H54 (cell line): ENCODE measurements at places on chromosomes 7 and 10.

DNA sequence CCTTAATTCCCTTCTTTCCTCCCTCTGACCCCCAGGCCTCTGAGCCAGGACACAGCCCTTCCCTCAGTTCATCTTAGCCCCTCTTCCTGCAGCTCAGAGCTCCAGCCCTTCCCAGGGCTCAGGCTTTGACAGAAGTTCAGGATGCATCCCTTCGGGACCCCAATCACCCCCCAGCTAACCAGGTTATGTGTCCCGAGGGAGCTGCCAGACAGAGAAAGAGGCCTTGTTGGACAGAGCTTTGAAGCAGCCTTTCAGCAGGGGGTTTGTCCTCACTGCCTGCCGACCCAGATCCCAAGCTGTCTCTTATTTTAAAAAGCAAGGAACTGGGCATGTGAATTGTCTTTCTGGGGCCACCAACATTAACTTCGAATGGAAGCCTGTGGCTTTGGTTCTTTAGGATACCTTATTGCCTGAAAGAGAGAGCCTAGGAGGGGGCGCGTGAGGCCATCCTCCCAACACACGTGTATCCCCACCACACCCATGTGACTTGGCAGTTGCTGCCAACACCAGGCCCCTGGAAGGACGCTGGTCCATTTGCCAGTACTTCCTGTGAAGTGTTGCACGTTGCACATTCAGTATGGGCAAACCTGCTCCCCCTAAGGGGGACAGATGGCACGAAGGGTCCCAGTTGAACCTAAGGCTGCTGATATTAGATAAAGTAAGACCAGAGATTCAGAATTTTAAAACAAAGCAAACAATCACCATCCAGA lies 858 bp downstream of the CCDC136 start:
- DNase-seq = no peak

DNA sequence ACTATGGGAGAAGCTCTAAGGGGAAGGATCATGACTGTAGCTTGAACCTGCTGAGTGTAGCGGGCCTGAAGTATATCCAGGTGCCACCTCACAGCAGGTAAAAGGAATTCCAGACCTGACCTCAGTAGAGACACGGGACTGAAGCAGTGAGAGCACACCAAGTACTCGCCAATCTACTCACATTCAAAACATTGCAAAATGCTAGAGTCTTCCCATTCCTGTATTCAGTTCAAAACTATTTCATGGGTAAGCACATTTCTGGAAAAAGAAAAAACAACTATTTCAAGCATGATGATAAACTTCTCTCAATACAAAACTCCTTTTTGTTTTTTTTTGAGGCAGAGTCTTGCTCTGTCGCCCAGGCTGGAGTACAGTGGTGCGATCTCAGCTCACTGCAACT lies 121.9 kb upstream of the AUTS2 start:
- no peak for DNase-seq

DNA sequence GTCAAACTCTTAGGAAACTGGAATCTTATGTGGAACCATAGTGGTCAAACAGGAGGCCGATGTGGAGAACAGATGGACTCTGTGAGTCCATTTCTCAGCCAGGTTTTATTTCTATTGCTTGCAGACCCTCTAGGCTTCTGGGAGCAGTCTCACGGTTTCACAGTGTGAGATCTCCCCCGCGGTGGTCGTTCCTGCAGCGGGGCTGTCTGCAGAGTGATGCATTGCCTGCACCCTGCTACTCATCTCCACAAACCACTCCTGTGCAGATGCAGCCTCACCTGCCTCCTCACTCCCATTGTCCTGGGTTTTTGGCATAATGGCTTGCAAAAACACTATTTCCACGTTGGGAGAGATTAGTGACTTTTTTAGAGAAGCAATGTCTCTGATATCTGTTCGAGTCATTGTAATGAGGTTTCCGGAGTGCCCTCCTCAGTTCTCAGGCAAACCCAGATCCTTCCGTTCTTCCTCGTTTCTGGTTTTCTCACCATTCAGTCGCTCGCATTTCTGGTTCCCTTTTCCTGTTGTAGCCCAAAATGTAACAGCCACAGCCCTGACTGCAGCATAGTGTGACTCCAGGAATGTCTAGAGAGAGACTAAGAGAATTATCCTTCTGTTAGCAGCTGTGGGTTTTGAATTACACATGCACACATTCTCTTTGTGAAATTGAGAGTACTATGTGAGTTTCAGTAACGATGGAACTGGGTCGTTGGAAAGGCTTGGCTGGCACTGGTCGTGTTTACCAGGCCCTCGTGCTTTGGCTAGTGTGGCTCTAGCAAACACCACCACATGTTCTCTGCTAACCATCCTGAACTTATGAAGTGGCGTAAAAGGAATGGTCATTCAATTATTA lies 30.2 kb downstream of the ACADSB start:
- no peak for DNase-seq

- DNase-seq = no peak
Measured at GRCh38 chr7:116585392-116585791, 60.6 kb downstream of the CAV1 start.

- no peak for DNase-seq
Measured at GRCh38 chr10:97522937-97523336, 24.2 kb downstream of the UBTD1 start.

- DNase-seq = no peak
Measured at GRCh38 chr7:40608321-40609075, 473.7 kb downstream of the SUGCT start.

GRCh38 chr10:73653701-73654100 lies 2.1 kb downstream of the SYNPO2L start:
- DNase-seq = peak; percentile 51

- no peak for DNase-seq
Measured at GRCh38 chr10:124357561-124357885, 61.2 kb downstream of the OAT start.

DNA sequence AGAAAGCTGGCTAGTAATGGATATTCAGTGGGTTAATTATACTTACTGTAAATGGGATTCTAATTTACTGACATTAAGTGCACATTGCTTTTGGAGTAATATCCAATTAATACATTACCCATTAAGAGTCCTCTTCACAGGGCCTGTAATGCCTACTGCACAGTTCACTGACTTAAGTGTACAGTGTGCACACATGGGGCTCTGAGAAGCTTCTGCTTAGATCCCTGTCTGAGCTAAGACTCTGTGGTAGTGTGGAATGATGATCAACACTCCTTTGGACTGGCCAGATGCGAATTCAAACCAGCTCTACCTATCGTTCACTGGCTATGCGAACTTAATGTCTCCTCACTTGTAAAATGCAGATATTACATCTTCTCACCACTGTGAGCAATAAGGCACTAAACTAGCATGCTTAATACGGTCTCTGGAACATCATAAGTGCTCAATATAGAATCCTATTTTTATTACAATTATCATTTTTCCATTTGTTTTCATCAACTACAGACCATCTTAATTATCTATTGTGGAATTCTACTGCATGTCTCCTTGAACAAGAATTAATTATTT lies 53.8 kb upstream of the SEC61G start:
- no peak for DNase-seq

GRCh38 chr7:98286093-98286539 lies 4.6 kb downstream of the BRI3 start:
- no peak for DNase-seq

DNA sequence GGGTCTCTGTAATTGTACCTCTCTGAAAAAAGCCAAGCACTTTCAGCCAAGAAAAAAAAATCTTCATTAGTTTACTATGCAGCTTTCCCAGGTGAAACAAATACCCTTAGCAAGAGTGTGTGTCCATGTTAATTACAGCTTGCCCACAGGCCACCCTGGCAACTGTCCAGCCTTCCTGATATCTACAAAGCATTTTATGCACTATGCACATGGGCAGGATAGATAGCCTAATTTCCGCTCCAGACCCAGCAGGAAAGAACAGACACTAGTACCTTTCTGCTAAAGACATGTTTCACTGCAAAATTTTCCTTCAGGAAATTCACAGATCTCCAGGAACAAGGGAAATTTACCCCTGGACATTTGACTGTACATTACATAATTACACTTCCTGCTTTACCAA lies 24.4 kb downstream of the CACNA2D1 start:
- DNase-seq = no peak

- no peak for DNase-seq
Measured at GRCh38 chr7:33579673-33579960, 325.7 kb upstream of the BMPER start.

DNA sequence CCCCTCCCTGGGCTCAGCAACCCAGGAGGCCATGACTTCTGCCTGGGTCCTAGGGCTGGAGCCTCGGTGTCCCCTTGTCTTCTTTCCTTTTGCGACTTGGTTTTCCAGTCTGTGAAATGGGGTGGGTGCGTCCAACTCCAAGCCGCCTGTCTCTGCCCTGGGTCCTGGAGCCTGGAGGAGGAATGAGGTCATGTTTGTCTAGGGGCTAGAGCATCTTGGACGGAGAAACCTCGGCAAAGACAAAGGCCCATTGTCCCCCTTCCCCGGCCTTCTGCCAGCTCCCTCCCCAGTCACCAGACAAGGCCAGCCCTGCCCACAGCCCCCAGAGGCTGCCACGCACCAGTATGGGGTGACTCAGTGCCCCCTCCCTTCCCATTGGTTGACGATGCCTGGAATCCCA lies 39.8 kb upstream of the ELN start:
- peak; percentile 45 for DNase-seq

DNA sequence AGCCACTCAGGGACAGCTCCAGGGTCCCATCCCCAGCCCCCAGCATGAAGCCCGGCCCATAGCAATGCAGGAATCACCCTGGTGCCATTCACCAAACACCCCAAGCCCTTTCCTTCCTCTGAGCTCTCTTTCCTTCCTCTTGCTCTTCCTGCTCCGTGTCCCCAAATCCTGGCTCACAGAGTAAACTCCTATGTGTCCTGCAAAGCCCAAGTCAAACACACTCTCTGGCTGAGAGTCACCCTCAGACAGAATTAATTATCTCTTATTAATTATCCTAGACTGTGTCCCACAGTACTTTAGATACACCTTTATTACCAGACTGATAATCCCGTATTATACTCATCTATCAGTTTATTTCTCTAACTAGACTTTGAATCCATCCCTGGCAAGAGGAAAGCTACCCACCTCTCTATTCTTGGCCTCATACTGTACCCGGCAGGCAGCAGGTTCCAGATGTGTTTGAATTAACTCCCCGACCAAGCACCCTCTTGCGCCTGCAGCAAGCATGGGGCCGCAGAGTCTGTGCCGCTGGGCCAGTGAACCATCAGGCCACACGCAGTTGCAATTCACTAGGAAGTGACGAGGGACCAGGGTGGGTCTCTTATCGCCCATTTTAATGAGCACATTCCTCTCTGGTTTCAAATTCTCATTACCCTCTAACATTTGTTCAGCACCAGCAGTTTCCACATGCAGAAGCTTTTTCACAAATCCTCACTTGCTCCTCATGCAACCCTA lies 86.7 kb downstream of the PRKAG2 start:
- no peak for DNase-seq

DNA sequence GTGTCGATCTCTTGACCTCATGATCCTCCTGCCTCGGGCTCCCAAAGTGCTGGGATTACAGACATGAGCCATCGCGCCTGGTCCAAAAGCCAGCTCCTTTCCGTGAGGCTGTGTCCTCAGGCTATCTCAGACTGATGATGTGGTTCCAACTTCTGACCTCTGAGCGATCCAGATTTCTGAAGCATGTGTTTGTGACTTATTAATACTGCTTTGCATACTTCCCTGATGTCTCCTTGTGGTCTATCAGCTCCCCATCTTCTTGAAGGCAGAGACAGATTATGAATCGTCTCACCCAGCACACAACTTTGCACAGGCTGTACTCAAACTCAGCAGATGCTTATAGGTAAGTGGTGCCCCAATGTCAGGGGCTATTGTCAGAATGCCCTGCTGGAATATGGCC lies 2.0 kb upstream of the PLPP4 start:
- DNase-seq = no peak

DNA sequence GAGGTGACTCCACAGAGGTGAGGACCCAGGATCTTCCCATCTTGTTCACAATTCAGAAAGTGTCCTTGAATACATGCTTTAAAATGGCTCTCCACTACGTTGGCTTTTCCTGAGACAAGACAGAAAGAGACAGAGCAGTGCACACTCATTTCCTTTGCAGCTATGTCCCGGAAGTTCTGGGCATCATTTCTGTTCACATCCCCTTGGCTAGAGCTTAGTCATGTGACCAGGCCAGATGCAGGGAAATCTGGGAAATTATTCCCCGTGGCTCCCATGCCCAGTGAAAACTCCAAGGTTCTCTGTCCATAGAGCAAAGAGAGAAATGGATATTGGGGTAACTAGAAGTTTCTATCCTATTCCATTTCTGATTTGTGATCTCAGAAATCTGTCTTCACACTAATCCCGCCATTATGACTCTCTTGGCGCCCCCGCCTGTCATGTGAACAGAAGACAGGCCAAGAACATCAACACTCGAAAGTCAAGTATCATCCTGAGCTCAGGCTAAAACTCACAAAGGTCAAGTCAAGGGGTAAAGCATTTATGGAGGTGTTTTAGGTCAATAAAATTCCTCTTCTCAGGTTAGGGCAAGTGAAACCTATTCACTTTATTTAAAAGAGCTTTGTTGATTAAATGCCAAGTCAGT lies 251.4 kb upstream of the HABP2 start:
- DNase-seq = no peak

- DNase-seq = no peak
Measured at GRCh38 chr10:118594392-118595063, 920 bp downstream of the PRLHR start.

DNA sequence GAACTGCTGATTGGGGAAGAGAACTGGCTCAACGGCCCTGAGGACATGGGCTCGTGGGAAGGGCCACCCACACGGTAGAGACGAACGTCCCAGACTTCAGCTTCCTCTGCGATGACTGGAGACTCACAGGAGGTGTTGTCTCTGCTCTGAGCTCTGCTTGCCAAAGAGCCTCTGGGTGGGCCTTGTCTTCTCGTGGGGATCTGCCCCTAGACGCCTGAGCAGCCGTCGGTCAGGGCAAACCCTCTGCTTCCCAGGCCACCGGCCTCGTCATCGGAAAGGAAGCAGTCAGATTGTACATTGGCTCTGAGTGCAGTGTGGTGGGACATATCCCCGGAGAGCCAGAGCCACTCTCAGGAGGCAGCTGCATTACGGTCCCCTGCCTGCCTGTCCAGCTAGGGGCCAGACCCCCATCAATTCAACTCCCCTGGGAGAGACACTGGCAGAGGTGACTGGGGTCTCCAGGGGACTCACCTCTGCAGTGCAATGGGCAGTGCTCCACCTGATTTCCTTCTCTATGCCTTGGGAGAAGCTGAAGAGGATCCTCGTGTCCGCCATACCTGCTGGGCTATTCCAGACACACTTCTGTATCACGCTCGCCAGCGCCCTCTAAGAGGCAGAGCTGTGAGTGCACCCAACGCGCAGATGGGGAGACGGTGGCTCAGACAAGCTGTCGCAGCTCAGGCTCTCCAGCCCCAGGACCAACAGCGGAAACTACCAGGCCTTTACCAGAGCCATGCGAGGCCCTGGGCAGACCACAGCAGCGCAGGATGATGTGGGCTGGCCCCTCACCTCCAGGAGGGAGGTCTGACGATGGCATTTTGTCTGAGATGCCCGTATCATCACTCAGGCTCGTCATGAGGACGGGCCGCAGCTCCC lies 227.4 kb downstream of the TCERG1L start:
- DNase-seq = no peak

GRCh38 chr10:98391578-98391991 lies 23.4 kb downstream of the PYROXD2 start:
- DNase-seq = no peak
